Stimulated activated CD8-positive, alpha-beta memory T cell treated with anti-CD3 and anti-CD28 coated beads, Interleukin-2, amount 100 ng/mL, for 1 hour (primary cell): ENCODE measurements at places on chromosomes 16 and 17.
A peak's percentile ranks its signal among the peaks of the same experiment; 100 is the strongest.

DNA sequence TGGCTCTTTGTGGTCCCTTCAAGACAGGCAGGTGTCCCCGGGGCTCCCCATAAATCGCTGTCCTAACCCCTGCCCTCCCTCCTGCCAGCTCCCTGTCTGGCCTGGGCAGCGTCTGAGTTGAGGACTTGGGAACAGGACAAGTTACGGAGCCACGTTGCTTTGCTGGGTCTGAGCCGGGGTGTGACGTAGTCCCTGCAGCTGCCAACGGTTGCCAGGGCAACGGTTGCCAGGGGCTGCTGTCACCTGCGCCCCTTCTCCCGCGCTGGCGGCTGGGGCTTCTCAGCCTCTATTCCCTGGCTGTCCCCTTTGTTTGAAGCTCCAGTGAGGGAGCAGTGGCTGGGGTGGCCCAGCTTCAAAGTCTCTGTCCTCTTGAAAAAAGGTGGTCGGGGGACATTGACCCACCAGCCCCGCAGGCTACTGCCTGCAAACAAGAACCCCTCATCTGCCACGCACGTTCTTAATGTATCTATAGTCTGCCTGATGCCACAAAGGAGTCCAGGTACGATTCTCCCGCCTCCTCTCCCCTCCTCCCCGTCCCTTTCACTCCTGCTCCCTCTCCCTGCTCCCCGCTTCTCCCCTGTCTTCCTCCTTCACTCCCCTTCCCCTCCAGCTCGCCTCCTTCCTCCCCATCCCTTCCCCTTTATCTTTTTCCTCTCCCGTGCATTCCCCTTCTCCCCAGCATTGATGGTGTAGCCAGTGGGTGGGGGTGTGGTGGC is 10.9 kb downstream of the ADGRG1 start:
- no peak for DNase-seq

DNA sequence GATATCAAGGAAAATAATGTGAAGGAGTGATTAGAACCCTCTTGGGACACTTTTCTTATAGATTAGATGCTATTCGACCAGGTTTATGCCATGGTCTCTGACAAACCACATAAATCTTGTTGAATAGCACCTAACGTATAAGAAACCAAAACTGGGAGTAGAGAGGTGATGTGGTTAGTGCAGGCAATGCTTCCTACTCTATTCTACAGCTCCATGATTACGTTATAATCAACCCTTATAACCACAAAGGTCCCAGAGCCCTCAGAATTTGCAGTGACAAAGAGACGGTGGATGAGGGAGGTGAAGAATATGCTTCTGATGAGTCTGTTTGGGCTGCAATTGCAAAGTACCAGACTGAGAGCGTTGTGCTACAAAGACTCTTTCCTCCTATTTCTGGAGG is 78.4 kb downstream of the ARHGAP44 start:
- no peak for DNase-seq

- DNase-seq, result no peak
These were observed 14.7 kb upstream of the RUNDC3A start for GRCh38 chr17:44293509-44294226.

- DNase-seq, result no peak
These were observed 56.0 kb downstream of the MEAK7 start for GRCh38 chr16:84448444-84448843.

DNA sequence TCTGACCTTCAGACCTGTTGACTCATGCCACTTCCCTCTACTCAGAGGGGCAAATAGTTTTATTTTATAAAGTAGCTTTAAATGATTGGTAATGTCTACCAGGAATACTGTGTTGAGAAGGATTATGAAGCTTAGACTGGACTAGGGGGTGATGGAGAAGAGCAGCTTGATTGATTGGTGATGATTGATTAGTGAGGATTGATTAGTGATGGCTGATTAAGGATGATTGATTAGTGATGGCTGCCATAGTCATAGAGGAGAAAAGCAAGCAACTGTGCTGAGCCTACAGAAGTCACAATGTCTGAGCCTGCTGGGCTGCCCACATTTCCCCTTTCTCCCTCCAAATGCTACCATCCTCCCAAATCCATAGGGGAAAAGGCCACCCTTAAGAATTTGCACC is 206.8 kb upstream of the SALL1 start:
- DNase-seq, result no peak

DNA sequence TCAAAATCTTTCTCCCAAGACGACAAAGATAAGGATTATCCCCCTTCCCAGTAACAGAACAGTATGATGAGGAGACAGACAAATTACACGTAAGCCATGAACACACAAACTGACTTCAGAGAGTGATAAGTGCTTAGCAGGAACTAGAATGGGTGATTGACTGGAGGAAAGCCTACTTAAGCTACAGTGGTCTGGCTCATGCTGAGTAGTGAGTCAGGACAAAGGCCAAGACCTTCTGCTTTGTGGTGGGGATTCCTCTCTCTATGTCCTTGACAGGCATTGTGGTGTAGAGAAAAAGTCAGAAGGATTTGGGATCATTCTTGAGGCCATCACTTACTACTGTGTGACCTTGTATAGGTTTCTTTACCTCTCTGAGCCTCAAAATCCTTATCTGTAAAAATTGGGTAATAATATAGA is 381.9 kb upstream of the CCL2 start:
- DNase-seq, result no peak

- DNase-seq, result peak; percentile 18
These were observed 6.6 kb downstream of the WFIKKN2 start for GRCh38 chr17:50841949-50842354.

DNA sequence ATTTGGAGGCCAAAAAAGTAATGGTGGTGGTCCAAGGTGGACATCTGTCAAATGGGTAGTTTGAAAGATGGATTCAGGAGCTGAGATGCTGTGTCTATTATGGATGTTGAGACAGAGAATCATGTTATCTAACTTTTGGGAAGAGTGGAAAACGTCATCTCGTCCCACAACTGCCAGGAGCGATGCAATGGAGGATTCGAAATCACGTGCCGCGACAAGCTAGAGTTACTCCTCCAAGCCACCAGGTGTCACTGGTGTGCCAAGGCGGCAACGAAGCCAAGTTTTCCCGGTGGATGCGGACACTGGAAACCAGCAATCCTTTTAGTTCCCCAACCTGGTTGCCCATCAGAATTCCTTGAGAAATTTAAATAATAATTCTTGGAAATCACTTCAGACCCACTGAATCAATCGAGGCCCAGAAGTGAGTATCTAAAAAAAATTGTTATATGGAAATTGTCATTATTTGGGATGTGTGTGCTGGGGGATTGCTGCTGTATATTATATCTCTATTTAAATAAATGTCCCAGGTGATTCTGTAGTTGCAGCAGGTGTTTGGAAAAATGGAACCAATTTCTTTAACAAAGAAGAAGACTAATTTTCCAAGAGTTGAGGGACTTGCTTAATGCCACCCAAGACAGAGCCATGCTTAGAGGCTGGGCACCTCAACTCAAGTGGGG is 206.1 kb downstream of the HAPSTR1 start:
- no peak for DNase-seq

DNA sequence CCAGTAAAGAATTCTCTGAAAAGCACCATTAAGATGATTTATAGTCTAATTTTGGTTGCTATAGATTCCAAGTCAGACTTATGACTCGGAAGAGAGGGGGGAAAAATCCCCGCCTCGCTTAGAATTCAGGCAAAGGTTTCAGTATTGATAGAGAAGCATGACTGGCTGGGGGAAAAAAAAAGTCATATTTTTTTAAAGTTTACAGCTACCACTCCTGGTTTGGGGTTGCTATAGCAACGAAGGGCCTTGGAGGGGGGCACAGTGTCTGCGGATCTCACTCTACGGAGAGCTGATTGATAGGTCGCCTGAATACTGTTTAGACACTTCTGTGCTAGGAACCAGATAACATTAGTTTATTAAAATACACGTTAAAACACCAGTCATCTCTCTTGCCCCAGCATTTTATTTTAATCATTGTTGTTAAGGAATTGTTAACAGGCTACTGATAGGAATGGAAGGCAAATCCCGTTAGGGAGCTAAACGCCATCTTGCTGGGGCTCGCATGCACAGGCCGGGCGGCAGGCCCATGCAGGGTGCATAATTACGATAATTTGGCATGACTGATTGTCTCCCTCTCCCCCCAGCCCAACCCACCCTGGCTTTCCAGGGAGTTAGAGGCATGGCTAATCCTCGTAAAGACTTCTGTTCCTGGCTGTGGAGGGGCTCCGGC is 380.0 kb upstream of the XYLT1 start:
- DNase-seq, result no peak

- DNase-seq, result no peak
These were observed 15.3 kb downstream of the OSBPL7 start for GRCh38 chr17:47806026-47806912.

DNA sequence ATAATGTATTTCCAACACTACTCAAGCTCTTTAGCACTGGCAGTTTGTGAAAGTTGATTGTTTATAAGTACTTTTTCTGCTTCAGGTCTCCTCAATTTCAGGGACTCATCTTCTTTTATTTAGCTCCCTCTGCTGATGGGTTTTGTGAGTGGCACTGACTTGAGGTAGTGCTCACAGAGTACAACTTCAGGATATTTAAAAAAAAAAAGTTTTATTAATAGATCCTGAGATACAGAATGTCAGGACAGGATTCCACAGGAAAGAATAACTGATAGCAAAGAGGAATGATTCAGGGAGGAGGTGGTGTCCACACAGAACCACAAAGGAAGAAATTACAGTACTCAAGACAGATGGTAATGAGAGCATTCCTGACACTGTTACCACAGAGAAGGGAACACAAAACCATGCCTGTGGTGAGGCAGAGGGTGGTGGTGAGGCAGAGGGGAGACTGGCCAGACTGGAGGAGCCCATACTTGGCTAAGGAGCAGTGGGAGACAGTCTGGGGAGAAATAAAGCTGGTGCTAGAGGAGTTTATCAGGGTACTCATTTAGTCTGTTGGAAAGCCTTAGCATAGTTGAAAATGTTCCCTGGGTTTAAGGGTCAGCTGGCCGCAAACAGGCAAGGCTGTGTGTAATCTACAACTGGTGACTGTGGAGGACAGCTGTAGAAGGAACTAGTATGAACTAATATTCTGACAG is 63.7 kb downstream of the SPAG9 start:
- no peak for DNase-seq

GRCh38 chr17:30958187-30958586 is 12.7 kb upstream of the RNF135 start:
- no peak for DNase-seq

DNA sequence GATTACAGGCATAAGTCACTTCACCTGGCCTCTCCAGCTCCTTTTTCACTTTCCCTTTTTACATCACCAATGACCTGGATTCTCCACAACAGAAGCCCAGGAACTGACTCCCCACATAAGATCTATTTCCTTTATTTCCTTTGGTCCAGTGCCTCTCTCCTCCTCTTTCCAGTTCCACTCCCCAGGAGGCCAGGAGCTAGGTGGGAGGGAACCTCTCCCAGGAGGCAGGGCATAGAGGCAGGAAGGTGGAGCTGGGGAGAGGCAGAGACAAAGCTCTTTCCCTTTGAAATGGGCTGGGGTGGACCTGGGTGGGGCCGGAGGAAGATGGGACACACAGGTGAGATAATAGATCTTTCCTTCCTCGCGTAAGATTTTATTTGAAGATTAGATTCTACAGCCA is 318.3 kb upstream of the TNRC6C start:
- DNase-seq, result no peak
